ENCODE measurements at places on chromosomes 4 and X.

GRCh38 chrX:140672840-140673731, 36.5 kb upstream of the LINC00632 start:
- no peak for DNase-seq

GRCh38 chr4:74044677-74045076, 6.2 kb upstream of the CXCL3 start:
- no peak for DNase-seq

GRCh38 chr4:101355767-101356702, 8.7 kb upstream of the PPP3CA start:
- DNase-seq = no peak

DNA sequence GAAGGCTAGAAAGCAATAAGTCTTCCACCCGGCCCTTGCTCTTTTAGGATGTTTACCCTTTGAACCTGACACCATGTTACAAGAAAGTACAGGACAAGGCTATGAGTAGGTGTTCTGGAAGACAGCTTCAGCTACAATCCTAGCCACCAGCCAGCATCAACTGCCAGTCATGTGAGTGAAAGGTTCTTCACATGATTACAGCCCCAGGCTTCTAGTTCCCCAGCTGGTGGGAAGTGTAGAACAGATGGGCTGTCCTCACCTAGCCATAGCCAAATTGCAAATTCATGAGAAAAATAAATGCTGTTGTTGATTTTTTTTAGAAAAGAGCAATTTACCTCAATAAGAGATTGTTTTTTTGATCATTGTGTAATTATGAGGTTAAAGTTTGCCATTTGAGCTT, 60.8 kb downstream of the GRXCR1 start:
- no peak for DNase-seq

GRCh38 chr4:152940461-152940860, 4.3 kb downstream of the FHDC1 start:
- DNase-seq = no peak

- no peak for DNase-seq
These were observed 50.3 kb downstream of the DKK2 start for GRCh38 chr4:106985830-106986229.

DNA sequence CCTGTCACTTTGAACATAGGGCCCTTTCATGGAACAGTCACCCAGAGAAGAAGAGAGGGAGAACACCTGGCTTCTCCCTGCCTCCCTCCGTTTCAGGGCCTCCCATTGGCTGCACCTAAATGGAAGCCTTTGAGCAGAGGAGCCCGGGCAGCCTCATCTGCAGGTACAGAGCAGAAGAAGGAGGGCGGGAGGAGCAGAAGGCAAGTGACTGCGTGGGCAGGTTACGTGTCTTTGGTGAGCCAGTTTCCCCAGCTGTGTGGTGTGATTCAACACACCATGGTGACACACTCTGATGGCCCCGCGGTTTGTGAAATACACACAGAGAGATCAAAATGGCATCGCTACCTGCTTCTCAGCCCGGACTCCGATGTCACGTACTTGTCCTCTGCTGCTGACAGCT, 431 bp downstream of the C4orf50 start:
- DNase-seq = no peak

- no peak for DNase-seq
These were observed 25.4 kb downstream of the EIF4E start for GRCh38 chr4:98903561-98903960.

DNA sequence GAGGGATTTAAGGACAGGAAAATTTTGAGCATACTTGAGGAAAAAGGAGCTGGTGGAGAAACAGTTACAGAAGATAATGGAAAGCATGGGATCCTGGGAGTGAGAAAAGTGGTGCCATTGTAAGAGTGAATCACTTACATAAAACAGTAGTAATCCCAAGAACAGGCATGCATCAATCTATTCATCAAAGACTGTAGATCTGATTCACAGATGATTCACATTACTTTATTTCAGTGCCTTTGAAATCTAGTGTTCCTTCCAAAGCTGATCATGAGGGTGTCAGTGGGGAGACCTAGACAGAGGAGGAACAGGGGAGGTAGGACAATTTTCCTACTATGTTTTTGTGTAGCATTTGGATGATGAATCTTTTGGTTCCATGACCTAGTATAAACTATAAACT, 102.7 kb downstream of the TAB3 start:
- DNase-seq = no peak

Measured in NCI-H2029 (cell line).